ENCODE measurements at places on chromosomes 1 and 21.

GRCh38 chr21:45579383-45580180 is 37.3 kb upstream of the SLC19A1 start:
- DNase-seq, result no peak

DNA sequence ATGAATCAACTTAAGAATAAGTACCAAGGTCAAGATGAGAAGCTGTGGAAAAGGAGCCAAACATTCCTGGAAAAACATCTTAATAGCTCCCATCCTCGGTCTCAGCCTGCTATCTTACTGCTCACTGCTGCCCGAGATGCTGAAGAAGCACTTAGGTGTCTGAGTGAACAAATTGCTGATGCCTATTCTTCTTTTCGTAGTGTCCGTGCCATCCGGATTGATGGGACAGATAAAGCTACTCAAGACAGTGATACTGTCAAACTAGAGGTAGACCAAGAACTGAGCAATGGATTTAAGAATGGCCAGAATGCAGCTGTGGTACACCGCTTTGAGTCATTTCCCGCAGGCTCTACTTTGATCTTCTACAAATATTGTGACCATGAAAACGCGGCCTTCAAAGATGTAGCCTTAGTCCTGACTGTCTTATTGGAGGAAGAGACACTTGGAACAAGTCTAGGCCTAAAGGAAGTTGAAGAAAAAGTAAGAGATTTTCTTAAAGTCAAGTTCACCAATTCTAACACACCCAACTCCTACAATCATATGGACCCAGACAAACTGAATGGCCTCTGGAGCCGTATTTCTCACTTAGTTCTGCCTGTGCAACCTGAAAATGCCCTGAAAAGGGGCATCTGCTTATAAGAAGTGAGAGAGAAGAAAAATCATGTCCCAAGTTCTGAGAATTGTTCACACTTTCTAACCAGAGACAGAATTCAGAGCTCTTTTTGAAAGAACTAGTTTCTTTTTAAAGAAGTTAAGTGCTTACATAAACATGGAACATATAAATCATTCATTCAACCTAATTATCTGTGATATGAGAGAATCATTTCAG is 35.7 kb downstream of the TOR1AIP1 start:
- no peak for DNase-seq

- DNase-seq, result no peak
These were observed 19.5 kb downstream of the PDE9A start for GRCh38 chr21:42672699-42673458.

DNA sequence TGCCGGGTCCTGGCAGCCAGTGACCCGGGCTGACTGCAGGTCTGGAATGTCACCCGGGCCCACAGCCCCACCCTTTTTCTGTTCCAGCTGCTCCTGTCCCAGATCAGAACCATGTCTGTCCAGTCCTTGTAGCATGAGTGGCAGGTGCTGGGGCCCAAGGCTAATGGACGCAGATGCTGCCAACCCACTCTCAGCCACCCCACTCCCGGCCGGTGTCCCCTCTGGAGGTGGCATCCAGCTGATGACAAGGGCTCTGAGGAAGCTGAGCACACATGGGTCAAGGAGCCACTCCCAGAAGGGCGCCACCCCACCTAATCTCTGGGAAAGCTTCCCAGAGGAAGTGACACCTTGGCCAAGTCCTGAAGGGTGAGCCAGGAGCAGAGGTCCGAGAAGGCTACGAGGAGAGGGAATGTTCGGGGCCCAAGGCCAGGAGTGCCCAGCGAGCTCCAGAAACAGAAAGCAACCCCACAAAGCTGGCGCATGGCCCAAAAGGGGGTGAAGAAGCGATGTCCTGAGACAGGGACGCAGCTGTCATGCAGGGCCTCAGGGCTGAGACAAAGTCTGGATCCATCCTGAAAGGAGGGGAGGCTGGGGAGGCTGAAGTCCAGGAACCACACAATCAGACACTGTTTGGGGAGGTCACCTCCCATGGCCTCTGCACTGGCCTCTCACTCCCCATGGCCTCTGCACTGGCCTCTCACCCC is 39.5 kb downstream of the ACOT7 start:
- DNase-seq, result no peak

DNA sequence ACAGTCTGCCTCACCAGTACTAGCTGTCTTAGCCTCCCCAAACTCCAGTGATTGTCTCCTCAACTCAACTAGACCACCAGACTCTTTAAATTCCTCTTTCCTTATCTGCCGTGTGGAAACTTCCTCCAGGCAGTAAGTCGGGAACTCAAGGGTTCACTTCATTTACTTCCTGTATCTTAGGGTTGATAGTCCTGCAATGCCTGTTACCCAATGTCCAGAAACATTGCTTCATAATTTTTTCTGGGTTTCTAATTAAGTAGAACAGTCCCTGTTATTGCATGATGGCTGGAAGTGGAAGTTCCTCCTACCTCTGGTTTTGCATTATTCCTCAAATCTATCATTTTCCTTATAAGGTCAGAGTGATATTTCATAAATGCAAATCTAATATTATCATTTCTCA is 60.8 kb upstream of the RNF11 start:
- DNase-seq, result no peak

DNA sequence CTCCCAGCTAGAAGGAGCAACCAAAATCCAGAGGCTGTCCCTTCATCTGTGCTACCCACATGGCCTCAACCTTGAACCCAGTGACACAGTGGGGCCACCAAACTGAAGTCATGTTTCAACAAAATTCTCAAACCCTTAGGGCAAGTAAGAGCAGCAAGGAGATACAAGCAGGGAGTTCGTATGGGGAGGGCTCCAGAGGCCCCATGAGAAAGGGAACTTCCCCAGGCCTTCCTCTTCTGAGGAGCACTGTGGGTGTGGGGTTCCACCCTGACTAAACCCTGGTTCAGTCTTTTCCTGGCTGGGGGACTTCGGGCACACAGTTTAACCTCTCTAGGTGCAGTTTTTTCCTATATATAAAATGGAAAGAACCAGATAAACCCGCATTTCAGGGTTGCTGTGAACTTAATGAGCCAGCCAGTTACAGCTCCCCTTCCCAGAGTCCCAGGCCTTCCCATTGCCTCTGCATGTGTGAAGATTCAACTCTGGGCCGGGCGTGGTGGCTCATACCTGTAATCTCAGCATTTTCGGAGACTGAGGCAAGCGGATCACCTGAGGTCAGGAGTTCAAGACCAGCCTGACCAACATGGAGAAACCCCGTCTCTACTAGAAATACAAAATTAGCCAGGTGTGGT is 8.0 kb upstream of the THEMIS2 start:
- DNase-seq, result no peak

DNA sequence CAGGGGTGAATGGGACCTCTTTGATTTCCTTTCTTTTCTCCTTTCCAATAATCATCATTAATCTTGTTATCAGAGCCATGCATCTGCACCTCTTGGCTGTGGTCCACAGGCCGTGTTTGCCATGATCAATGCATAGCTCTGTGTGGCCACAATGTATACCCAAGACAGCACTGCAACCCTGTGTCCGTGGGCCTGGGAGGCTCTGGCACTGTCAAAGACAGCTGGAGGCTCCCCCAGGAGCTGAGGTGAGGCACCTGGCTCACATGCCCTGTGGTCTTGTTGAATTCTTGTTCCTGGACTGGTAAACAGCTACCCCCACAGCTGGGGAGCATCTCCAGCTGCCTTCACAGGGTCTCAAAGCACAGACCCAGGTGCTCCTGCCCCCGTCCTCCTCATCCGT is 67.2 kb upstream of the SELENON start:
- DNase-seq, result no peak

- no peak for DNase-seq
These were observed 64.4 kb downstream of the SUSD4 start for GRCh38 chr1:223299553-223299952.

- DNase-seq, result peak; percentile 26
These were observed 34.8 kb downstream of the CHAF1B start for GRCh38 chr21:36419996-36420395.

- DNase-seq, result no peak
These were observed 122.8 kb downstream of the ACTL8 start for GRCh38 chr1:17877896-17878295.

DNA sequence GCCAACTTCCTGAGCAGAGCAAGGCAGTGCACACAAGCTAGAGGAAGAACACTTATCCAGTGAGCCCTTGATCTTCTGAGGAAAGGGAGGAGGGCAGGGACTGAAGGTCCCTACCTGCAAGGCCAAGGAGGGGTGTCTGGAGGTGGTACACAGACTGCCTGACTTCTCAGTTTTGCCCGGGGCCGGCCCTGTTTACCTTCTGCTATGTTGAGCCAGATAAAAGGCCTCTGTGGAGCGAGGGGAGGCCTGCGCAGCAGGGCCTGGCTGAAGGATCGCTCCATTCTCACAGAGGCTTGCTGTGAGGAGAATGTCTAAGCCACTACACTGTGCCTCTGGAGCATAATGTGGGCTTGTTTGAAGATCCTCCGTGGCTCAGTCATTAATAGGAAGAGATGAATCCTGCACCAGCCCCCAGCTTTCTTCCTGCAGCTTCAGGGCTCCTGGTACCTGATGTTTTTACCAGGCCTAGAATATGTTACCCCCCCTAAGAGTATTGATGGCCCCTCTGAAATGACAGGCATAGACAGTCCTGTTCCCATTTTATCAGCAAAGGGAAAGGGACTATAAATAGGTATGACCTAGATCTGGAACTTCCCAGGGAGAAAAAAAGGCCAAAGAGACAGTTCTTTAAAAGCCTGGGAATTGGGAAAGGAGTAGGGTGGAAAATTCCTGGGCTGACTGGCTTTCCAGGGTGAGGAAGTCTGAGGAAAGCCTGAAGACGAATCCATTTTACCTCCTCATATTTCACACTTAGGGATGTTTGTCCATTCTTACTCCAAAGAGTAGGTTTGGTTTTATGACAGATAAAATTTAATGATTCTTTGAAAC is 4.7 kb downstream of the POGK start:
- no peak for DNase-seq

- no peak for DNase-seq
These were observed 216.6 kb upstream of the C1orf105 start for GRCh38 chr1:172203902-172204301.

- DNase-seq, result no peak
These were observed 247.9 kb downstream of the GRIK1 start for GRCh38 chr21:29691616-29692491.

DNA sequence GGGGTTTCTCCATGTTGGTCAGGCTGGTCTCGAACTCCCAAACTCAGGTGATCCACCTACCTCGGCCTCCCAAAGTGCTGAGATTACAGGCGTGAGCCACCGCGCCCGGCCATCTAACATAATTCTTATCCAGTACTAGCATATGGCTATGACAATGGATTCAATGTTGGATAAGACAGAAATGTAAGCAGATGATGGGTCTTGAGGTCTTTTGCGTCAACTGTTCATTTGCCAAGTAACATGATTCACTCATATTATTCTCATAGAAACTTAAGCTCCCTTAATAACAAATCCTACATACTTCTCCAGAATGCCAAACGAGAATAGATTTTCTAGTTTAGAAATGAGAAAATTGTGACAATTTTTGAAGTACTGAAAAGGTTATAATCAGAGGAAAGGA is 170.3 kb downstream of the RGS7 start:
- DNase-seq, result no peak

DNA sequence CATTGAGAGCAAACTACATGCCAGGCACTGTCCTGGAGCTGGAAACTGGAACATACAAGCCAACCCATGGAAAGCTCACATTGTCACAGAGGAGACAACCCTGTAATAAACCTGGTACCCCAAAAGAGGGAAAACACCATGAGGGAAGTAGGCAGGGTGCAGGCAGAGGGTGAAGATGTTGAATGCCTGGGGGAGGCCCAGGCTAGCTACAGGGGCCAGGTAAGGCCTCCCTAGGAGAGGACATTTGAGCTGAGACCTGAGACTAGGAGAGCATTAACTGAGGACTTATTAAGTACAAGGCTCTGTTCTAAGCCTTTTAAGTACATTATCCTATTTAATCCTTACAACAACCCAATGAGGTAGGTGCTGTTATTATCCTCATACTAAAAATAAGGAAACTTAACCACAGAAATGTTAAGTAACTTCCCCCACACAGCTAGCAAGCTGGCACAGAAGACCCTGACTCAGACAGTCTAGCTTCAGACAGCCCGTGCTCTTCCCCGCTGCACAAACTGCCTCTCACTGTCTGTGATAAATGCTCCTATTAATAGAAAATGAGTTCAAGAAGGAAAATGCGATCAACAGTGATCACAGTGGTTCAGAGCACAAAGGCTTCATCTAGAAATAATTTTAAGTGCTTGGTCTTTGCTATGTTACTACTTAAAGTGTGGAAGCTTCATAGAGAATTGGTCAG is 41.8 kb downstream of the ZNF281 start:
- no peak for DNase-seq

GRCh38 chr1:3767328-3767925 is 5.1 kb upstream of the SMIM1 start:
- no peak for DNase-seq

- DNase-seq, result no peak
These were observed 1.4 kb downstream of the GUCA2A start for GRCh38 chr1:42163114-42163513.

GRCh38 chr1:29032841-29033240 is 90.9 kb downstream of the TMEM200B start:
- no peak for DNase-seq

DNA sequence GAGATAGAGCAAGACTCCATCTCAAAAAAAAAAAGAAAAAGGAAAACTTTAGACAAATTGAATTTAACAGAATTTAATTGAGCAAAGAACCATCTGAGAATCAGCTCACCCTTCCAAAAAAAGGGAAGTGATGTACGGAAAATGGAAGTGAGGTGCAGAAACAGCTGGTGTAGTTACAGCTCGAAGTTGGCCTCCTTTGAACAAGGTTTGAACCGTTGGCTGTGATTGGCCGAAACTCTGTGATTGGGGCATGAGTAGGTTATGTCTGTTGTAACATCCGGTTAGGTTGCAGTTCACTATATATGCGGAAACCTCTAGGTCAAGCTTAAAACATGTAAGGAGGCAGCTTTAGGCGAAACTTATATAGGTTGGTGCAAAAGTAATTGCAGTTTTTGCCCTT is 97.9 kb upstream of the KIF26B start:
- no peak for DNase-seq

- DNase-seq, result no peak
These were observed 109.1 kb upstream of the GADD45A start for GRCh38 chr1:67575861-67576260.

- DNase-seq, result no peak
These were observed 83.1 kb downstream of the VWA5B1 start for GRCh38 chr1:20373764-20374163.

- no peak for DNase-seq
These were observed 25.4 kb downstream of the SLC19A2 start for GRCh38 chr1:169460191-169460833.

DNA sequence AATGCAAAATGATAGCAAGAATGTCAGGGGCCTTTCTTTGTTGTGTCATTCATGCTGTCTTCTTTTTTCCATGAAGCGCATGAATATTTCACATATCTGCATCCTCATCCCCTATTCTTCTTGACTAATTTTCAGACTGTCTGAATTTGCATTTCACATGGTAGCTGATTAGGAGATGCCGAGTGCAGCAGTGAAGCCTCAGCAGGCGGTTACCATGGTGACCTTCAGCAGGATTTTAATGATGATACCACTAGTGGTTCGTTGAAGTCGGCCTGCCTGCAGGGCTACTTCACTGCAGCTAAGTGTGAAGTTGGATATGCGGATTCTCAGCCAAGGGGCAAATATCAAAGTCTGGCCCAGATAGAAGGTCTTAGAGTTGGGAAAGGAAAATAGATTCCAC is 141.8 kb downstream of the NEK7 start:
- no peak for DNase-seq

All from activated T-cell treated with anti-CD3 and anti-CD28 coated beads for 1 hour (primary cell).